ENCODE measurements at places on chromosomes 6 and 20. TPM values are rescaled to one million over a fixed set of nuclear protein-coding genes. Genes with fewer than 3 reads are reported as not detected.

The PSORS1C2 gene
- not detected for total RNA-seq

The COL11A2 gene
- 2.7 TPM for total RNA-seq

The PABPC1L gene
- total RNA-seq: 65.3 TPM

The LY6G6D gene
- total RNA-seq: not detected

The OSER1 gene
- total RNA-seq: 41.2 TPM

The SNPH gene
- 8.0 TPM for total RNA-seq

The DEFB132 gene
- total RNA-seq: not detected

The COL12A1 gene
- total RNA-seq: 2,335 TPM

GRCh38 chr6:124963831-124964763 lies 1.9 kb downstream of the RNF217 start:
- H3K27ac ChIP-seq: peak overlapping the region; percentile 93
- H3K27me3 ChIP-seq: no peaks in the 10 kb centered on the region
- peaks cover 13% of the 10 kb centered on the region for H3K36me3 ChIP-seq
- peaks cover 65% of the 10 kb centered on the region for H3K4me1 ChIP-seq
- peak overlapping the region; percentile 92 for H3K4me3 ChIP-seq

DNA sequence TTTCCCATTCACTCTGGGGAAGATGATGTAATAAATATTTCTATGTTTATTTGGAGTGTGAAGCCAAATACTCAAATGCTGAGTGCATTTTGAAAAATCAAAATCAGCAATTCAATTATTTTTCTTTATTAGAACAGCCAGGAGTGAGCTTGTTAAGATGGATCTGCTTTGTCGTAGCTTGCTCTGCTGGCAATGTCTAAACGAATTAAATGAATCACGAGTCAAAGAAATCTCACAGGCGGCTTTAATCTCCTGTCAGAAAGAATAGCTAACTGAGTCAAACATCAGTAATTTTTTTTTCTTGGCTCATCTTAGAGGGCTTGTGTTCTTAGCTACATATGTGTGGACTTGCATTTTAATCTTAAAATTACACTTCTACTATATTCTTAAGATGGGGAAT lies 100.2 kb upstream of the HMGN3 start:
- no peak overlapping the region for H3K4me3 ChIP-seq
- peaks cover 40% of the 10 kb centered on the region for H3K27me3 ChIP-seq
- H3K27ac ChIP-seq: no peak overlapping the region
- H3K4me1 ChIP-seq: no peaks in the 10 kb centered on the region

DNA sequence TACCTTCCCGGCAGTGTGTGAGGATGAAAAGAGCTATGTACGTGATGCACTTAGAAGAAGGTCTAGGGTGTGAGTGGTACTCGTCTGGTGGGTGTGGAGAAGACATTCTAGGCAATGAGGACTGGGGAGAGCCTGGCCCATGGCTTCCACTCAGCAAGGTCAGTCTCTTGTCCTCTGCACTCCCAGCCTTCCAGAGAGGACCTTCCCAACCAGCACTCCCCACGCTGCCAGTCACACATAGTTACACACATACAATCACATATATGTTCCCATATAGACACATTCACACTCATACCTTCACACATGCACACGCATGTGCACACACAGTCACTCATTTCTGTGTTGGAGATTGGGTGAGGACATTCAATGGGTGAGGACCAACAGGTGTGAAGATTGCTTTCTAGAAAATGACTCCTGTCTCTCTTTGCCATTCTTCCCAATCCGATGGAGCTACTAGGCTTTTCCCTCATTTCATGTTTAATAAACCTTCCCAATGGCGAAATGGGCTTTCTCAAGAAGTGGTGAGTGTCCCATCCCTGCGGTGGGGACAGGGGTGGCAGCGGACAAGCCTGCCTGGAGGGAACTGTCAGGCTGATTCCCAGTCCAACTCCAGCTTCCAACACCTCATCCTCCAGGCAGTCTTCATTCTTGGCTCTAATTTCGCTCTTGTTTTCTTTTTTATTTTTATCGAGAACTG lies 30.4 kb downstream of the SRSF3 start:
- H3K27ac ChIP-seq: peak overlapping the region; percentile 68
- H3K4me3 ChIP-seq: peak overlapping the region; percentile 0
- no peaks in the 10 kb centered on the region for H3K36me3 ChIP-seq
- H3K4me1 ChIP-seq: peaks cover 33% of the 10 kb centered on the region

DNA sequence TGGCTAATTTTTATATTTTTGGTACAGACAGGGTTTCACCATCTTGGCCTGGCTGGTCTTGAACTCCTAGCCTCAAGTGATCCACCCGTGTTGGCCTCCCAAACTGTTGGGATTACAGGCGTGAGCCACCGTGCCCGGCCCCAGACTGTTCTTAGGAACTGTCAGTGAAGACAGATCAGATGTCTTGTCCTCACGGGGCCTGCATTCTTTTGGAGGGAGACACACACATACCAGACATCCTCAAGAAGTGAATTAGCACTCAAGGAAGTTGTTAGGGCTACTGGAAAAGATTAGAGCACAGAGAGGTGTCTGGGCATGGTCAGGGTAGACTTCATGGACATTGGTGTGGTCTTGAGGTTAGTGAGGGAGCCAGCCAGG lies 10.3 kb upstream of the LPIN3 start:
- H3K27me3 ChIP-seq: no peaks in the 10 kb centered on the region
- DNase-seq: no peak
- H3K36me3 ChIP-seq: no peaks in the 10 kb centered on the region
- H3K27ac ChIP-seq: peak overlapping the region; percentile 98
- no peak overlapping the region for H3K4me3 ChIP-seq

GRCh38 chr6:29146179-29146578 lies 24.5 kb upstream of the OR2J2 start:
- no peak overlapping the region for H3K27ac ChIP-seq
- H3K36me3 ChIP-seq: no peaks in the 10 kb centered on the region
- H3K4me3 ChIP-seq: no peak overlapping the region
- no peaks in the 10 kb centered on the region for H3K27me3 ChIP-seq
- no peak for DNase-seq
- H3K4me1 ChIP-seq: no peaks in the 10 kb centered on the region

DNA sequence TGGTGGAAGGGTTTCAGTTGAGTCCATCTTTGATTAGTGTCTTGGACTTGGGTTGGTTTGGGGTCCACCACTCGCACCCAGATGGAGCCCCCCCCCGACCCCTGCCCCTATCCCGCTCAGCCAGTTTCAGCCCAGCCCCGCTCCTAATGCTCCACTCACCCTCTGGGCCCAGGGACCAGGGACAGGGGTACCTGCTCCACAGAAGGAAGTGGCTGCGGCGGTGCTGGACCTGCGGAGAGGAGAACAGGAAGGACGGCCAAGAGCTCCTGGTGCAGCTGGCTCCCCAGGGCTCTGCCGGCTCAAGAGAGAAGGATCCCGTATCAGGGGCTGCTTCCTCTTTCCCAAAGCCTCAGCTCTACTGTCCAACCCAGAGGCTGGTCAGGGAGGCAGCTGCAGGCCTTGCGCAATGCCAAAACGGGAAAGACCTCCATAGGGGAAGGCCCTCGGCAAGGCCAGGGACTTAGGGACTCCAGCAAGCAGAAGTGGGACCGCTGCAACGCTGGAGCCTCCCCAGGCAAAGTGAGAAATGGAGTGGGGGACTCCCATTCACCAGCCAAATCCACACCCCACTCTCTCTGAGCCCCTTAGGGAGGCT lies at the start of gene SIGLEC1:
TSS of gene SIGLEC1 (minus strand) at position 322 of the 595 bp plus-strand sequence. CDS start 5,472 bp downstream, outside the sequence.
- no peaks in the 10 kb centered on the region for H3K27me3 ChIP-seq
- no peaks in the 10 kb centered on the region for H3K36me3 ChIP-seq
- no peak for DNase-seq
- peaks cover 16% of the 10 kb centered on the region for H3K4me1 ChIP-seq

- DNase-seq: no peak
- H3K27ac ChIP-seq: no peak overlapping the region
- no peak overlapping the region for H3K4me3 ChIP-seq
- H3K27me3 ChIP-seq: peaks cover 21% of the 10 kb centered on the region
- H3K36me3 ChIP-seq: no peaks in the 10 kb centered on the region
- peaks cover 16% of the 10 kb centered on the region for H3K4me1 ChIP-seq
Measured at GRCh38 chr20:31974951-31975487, 7.1 kb downstream of the XKR7 start.

DNA sequence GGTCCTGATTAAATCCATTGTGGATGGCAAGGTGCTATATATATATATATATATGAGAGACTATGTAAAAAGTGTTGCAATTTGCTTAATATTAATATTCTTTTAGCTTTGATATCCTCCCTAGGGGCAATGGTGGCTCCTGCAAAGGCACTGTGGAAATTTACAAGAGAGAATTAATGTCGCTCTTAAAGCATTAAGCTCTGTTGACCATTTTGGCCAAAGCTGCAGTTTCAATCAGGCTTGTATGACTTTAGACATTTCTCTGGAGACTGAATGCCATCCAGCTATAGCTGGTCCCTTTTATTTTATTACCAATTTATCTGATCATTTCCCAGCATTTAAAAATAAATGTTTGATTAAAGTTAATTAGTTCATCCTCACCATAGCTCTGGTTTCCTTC lies 155.3 kb downstream of the JARID2 start:
- H3K36me3 ChIP-seq: no peaks in the 10 kb centered on the region
- peak overlapping the region; percentile 71 for H3K4me3 ChIP-seq
- DNase-seq: peak; percentile 1
- no peak overlapping the region for H3K27ac ChIP-seq
- H3K4me1 ChIP-seq: peaks cover 33% of the 10 kb centered on the region

DNA sequence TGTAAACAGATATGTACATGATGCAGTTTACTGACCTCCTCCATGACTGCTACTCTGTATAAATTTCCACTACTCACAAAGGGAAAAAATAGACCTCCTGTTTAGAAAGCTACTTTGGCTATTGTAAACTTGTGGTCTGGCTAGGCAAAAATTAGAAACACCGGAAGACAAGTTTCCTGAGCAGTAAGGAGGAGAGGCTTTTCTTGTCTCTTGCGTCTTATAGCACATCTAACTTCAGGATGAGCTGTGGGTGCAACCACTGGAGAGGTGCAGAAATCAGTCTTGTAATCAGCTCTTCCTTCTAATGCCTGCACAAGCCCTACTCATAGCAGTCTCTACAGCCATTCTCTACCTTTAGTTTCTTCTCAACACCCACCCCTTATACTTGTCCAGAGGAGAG lies 296.5 kb upstream of the SLC35B3 start:
- no peak overlapping the region for H3K27ac ChIP-seq
- no peaks in the 10 kb centered on the region for H3K36me3 ChIP-seq
- no peaks in the 10 kb centered on the region for H3K4me1 ChIP-seq

- H3K4me3 ChIP-seq: no peak overlapping the region
- no peak for DNase-seq
- H3K27ac ChIP-seq: no peak overlapping the region
- peaks cover 2% of the 10 kb centered on the region for H3K36me3 ChIP-seq
- H3K4me1 ChIP-seq: peaks cover 3% of the 10 kb centered on the region
Measured at GRCh38 chr20:47770935-47771334, 14.3 kb downstream of the SULF2 start.

- no peak for DNase-seq
- H3K36me3 ChIP-seq: no peaks in the 10 kb centered on the region
- H3K4me1 ChIP-seq: peaks cover 4% of the 10 kb centered on the region
Measured at GRCh38 chr6:26045928-26046368, 41.3 kb upstream of the HFE start.

- peaks cover 31% of the 10 kb centered on the region for H3K27me3 ChIP-seq
- H3K4me1 ChIP-seq: peaks cover 1% of the 10 kb centered on the region
- no peak overlapping the region for H3K27ac ChIP-seq
- no peaks in the 10 kb centered on the region for H3K36me3 ChIP-seq
- H3K4me3 ChIP-seq: no peak overlapping the region
- DNase-seq: peak; percentile 92
Measured at GRCh38 chr6:13336553-13336952, 8.2 kb upstream of the TBC1D7 start.

- peaks cover 15% of the 10 kb centered on the region for H3K4me1 ChIP-seq
- H3K27ac ChIP-seq: no peak overlapping the region
- no peaks in the 10 kb centered on the region for H3K27me3 ChIP-seq
- no peaks in the 10 kb centered on the region for H3K36me3 ChIP-seq
- no peak overlapping the region for H3K4me3 ChIP-seq
Measured at GRCh38 chr6:11055127-11055627, 11.1 kb upstream of the ELOVL2 start.

DNA sequence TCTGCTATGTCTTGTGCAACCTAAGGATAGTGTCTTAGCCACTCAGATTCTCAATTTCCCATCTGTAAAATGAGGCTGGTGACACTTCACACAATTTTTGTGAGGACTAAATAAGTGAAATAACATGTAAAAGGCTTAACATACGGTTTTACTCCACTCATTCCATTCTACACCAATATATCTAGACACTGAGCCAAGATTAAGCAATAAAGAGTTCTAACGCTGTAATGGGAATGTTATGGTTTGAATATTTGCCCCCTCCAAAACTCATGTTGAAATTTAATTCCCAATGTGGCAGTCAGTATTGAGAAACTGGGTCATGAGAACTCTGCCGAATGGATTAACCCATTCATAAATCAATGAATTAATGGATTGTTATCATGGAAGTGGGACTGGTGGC lies 301.0 kb downstream of the HACE1 start:
- H3K27ac ChIP-seq: no peak overlapping the region
- no peaks in the 10 kb centered on the region for H3K27me3 ChIP-seq
- H3K4me3 ChIP-seq: no peak overlapping the region
- no peak for DNase-seq

DNA sequence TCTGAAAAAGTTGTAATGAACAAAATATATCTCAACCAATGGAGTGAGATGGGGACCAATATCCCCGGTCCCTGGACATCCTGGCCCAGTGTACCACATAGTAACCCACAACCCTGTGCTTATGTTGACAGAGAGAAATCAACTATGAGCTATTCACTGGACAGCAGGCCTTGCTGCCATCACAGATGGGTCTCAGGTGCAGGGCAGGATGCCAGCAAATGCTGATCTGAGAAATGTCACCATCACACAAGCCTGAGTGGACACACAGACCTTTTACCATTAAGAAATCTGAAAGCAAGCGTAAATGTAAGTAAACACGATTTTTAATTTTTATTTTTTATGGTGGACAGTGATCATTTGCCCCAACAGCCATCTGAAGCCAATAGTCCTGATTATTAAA lies 9.1 kb downstream of the RPP40 start:
- no peak overlapping the region for H3K27ac ChIP-seq
- no peak overlapping the region for H3K4me3 ChIP-seq
- no peaks in the 10 kb centered on the region for H3K27me3 ChIP-seq

GRCh38 chr6:44076356-44077213 lies 50.7 kb downstream of the MRPL14 start:
- H3K27me3 ChIP-seq: no peaks in the 10 kb centered on the region
- H3K36me3 ChIP-seq: no peaks in the 10 kb centered on the region
- peaks cover 29% of the 10 kb centered on the region for H3K4me1 ChIP-seq
- no peak overlapping the region for H3K4me3 ChIP-seq
- no peak overlapping the region for H3K27ac ChIP-seq
- DNase-seq: no peak

GRCh38 chr6:35049900-35050756 lies 91.0 kb downstream of the TCP11 start:
- H3K27me3 ChIP-seq: no peaks in the 10 kb centered on the region
- H3K36me3 ChIP-seq: no peaks in the 10 kb centered on the region
- DNase-seq: no peak

DNA sequence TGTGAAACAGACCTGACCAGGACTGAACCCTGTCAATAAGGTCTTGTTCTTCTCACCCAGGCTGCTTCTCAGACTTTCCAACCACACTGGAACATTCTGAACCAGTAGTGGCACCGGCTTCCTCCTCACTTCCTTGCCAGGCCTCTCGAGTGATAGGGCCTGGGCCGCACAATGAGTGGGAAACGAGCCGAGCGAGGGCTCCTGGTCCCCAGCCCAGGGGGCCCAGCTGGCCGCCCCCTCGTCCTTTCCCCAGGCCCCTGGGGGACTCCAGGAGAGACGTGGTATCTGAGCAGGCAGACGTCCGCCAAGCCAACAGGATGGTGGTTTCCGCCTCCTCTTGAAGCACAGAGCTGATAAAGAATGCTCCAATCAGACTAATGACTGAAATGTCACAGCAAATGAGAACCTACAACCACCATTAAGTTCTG lies 117.9 kb downstream of the GMDS start:
- H3K27me3 ChIP-seq: no peaks in the 10 kb centered on the region
- DNase-seq: no peak
- H3K27ac ChIP-seq: no peak overlapping the region
- H3K36me3 ChIP-seq: peaks cover 4% of the 10 kb centered on the region
- H3K4me3 ChIP-seq: no peak overlapping the region
- H3K4me1 ChIP-seq: peaks cover 10% of the 10 kb centered on the region

All from osteocyte (in vitro differentiated cells).